NCI-H526 (cell line): ENCODE measurements at places on chromosomes 5 and 9.
A peak's percentile ranks its signal among the peaks of the same experiment; 100 is the strongest.

DNA sequence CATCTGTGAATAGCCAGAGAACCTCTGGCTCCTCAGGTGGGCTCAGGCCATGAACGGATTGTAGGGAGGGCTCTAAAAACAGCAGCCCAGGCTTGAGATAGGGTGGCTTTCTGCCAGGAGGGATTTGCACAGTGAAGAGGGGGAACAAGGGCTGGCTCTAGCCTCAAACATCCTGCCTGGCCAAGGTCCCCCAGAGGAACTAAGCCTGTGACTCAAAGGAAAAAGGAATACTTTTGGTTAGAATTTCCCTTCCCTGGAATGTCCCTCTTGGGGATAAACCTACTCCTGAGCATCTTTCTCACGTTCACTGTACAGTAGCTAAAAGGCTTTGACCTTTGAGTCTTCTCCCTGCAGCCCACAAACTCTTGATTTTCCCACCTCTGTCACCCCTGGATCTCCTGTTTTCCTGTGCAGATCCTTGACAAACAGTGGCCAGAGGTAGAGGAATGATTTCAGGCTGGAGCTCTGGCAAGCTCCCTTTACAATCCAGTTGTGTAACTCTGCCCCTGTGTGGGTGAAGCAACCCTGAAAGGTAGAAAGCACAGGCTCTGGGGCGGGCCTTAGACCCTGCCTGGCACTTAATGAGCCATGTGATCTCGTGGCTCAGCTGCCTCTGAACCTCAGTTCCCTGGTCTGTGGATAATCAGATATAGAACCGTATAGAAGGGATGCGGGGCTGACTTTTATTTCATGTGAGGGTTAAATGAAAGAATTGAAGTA, 17.4 kb downstream of the SEC61B start:
- DNase-seq: no peak

DNA sequence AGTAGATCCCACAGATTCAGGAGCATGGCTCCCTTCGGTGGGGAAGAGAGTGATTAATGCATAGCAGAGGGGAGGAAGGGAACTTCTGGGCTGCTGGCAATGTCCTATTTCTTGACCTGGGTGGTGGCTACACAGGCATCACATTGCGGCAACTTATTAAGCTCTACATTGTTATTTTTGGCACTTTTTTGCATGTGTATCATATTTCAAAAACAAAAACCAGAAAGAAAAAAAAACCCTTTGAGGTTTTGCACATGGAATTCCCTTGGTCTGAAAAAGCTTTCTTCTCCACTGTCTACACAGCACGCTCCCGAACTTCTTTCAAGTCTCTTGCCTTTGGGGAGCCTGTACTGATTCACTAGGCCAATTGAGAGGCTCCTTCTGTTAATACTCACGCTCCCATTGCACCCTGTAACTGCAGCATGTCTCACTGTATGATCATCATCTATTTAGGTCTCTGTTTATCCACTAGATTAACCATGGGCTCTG, 25.1 kb downstream of the CEMIP2 start:
- DNase-seq: no peak

DNA sequence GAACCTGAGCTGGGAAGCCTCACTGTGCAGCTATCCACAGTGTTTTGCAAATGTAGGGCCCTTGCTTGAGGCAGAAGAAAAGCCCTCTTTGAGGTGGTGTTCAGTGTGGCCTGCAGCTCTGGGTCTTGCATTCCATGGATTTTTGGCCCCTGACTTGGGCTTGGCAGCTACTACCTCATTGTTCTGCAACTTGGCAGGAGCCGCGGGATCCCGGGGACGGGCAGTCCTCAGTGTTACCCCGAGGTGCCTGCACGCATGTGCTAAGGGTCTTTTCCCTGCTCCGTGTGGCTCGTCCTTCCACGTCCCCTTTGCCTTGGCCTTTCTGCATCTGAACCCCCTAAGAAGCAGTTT, 39.8 kb downstream of the NEK6 start:
- no peak for DNase-seq

DNA sequence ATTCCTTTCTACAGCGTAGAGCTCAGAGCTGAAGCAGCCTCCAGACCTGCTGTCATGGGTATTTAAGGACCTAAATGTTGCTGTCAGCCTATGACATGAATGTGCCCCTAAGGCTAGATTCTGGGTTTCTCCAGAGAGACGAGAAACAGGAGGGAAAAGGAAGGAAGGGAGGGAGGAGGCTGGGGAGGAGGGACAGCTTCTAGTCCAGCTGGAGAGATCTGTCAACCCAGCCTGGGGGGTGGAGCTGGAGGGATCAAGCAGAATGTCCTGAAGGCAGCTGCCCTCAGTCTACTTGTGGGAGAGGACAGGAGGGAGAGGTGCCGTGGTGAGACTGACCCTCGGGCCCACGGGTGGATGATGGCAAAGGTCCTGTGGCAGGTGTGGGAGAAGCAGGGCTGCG, 1.1 kb upstream of the DBH start:
- no peak for DNase-seq

GRCh38 chr9:61665829-61666228, 476.0 kb downstream of the SPATA31A7 start:
- no peak for DNase-seq

DNA sequence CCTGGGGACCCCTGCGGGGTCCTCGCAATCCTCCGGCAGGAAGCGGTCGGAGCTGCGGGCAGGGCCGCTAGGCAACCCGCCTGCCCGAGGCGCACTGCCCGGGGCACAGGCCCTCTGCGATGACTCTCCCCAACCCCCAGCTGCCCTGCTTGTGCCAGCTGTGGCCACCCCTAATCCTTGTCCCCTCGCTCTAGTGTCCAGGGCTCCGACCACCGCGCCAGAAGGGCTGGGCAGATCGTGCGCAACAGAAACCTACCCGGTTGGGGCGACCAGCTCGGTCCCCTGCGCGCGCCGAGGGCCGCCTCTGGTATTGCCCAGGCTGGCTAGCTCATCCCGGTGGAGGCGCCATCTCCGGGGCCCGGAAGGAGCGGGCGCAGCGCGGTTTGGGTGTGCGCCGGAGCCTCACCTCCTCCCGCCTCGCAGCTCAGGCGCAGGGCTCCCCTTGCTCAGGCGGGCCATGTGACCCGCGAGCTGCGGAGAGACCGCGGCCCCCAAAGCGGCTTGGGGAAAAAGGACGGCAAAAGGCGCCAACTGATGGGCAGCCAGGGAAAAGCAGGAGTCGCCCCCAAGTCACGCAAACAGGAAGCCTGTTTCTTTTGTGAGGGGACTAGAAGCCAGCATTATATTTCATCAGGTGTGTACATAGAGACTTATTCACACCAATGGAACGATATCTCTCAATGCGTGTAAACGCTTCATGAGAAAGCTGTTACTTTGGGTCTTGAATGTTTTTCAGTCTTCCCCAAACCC, 46.8 kb upstream of the RNF20 start:
- peak; percentile 55 for DNase-seq

DNA sequence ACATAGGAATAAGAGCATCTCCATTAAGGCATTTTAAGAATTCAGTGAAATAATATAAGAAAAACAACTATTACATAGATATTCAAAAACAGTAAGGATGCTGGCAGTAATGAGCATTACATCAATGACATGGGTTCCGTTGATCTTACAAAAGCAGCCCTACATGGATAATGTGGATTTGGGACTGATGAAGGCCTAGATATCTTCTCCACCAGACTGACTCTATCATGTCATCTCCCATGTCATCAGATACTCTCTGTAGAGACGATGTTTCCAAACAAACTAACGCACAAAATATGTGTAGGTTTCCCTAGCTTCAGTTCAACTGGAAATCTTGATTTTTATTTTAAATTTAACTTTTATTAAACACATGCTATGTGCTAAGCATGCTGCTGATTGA, 3.6 kb downstream of the LURAP1L start:
- no peak for DNase-seq

DNA sequence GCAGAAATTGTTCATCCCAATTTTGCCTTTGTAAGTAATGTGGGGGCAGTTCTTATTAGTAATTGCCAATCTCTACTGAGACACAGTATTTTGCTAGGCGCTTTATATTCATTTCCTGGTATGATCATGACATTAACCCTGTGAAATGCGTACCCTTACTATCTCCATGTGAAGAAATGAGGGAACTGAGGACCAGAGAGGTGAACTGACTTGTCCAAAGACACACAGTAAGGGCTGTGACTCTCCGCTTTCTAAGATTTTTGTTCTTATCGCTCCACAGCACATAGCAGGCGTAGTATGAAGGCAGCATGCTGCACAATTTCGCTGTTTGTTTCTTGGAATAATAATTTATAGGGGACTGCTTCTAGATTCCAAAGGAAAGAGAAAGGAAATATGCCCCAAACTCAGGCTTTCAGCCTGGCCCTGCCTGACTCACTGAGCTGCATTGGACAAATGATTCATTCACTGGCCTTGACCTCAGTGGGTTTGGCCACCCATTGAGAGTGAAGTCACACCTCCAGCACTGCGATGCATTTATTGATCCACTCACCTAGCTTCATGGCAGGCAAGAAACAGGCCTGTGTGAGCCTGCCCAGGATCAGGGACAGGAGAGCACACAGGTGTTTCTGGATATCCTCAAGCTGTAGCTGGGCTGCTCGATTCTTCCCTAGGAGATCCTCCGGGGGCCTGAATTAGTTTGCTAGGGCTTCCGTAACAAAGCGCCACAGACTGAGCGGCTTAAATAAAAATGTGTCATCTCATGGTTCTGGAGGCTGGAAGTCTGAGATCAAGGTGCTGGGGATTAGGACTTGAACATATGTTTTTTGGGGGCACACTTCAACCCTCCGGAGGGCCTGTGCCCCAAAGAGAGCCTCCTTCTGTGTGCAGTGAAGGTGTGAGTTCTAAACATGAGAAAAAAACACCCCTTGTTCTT, 7.2 kb upstream of the DUSP1 start:
- no peak for DNase-seq

DNA sequence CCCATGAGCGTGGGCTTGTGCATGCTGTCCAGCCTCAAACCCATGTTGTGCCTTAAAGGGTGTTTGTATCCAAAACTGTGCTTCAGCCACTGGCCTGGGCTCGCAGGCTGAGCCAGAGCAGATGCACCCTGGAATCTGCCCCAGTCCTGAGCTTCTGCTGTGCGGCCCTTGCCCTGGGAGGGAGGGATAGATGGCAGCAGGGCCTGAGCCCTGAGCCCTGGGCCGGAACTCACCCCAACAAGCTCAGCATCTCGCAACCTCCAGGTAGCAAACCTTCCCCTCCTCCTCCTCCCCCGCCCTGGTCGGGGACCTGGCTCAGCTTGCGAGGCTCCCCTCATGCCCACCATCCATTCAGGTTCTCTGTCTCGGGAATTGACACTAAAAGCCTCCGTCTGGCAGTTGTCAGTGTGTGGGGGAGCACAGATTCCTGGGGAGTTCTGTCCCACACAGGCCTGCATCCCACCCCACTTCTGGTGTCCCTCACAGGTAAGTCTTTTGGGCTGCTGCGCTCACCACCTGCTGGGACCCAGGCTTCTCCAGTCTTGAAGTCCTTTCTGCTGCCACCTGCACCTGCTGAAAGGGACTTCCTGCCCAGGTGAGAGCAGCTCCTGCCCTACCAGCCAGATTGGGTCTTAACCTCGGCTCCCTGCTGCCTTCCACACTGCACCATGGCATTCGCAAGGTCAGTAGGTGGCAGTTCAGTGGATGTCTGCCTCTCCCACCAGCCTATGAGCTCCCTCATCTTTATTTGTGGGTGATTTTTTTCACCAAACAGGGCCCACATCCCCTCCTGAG, 55.2 kb upstream of the OLFM1 start:
- DNase-seq: no peak

GRCh38 chr9:120890320-120891244, 13.6 kb upstream of the PHF19 start:
- no peak for DNase-seq

- DNase-seq: no peak
These were observed 63.6 kb upstream of the BOD1 start for GRCh38 chr5:173679909-173680630.

- no peak for DNase-seq
These were observed 29.8 kb upstream of the SLC6A3 start for GRCh38 chr5:1474866-1475543.

- no peak for DNase-seq
These were observed 32.7 kb upstream of the SLC9A3 start for GRCh38 chr5:556909-557441.

DNA sequence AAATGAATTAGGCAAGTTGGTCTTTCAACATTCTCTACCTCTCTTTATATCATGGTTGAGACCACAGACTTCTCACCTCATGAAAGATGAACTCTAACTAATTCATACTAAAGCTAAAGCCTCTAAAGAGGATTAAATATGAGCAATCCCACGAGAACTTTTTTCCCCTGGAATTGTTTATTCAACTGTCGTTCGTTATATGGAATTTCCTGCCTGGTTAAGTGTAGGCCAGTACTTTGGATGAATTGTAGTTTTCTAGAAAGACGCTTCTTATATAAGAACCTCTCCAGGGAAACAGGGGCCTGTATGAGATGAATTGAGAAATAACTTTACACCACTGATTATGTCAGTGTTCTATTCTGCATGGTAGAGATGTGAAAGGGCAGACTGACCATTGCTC, 42.9 kb downstream of the PDCD1LG2 start:
- no peak for DNase-seq
